Activated CD8-positive, alpha-beta memory T cell treated with anti-CD3 and anti-CD28 coated beads for 4 hours (primary cell): ENCODE measurements at places on chromosomes 5 and 9.

DNA sequence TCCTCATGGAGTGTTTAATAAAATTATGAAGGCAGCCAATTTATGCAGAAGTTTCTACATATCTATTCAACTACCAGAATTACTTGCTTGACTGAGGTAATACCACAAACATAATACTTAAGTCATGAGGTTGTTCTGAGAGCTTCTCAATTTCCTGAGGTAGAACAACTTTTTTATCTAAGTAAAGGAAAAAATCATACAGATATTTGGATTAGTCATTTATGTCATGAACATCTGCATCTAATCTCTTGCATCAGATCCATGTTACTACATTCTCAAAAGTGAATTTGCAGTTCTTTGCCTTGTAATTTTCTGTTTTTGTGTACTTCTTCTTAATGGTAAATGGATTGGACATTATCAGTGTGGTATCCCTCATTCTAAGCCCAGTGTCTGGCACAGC lies 60.4 kb upstream of the RGMB start:
- no peak for DNase-seq

GRCh38 chr5:83256091-83256780 lies 178.9 kb downstream of the XRCC4 start:
- no peak for DNase-seq

DNA sequence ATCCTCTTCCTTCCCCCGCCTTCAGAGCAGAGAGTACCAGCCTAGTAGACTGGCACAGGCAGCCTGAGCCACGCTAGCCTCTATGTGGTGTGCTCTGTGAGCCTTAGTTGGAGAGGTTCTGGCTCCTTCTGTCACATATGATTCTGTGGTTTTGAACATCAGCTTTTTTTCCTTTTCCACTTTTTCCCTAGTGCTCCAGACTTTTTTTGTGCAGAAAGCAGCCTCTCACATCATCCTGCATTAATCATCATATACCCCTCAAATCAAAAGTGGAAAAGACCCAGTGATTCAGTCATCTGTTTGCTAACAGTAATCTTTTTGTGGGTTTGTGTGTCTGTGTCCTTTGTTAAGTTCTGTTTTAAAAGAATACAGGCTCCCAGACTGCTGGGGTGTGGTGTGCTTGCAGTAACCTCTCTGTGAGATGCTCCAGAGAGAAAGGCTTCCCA lies 663.9 kb upstream of the RGMB start:
- no peak for DNase-seq

GRCh38 chr5:56019306-56020272 lies 24.8 kb upstream of the IL6ST start:
- no peak for DNase-seq

GRCh38 chr9:15570769-15571168 lies 17.9 kb downstream of the CCDC171 start:
- DNase-seq, result no peak
